ENCODE measurements at places on chromosomes 3 and 15.

- DNase-seq = no peak
Observed at GRCh38 chr3:95459706-95460105, 1354.7 kb upstream of the EPHA6 start.

- no peak for DNase-seq
Observed at GRCh38 chr3:142839831-142840230, 49.1 kb downstream of the PCOLCE2 start.

- DNase-seq = no peak
Observed at GRCh38 chr15:42693942-42694341, 43.0 kb downstream of the CDAN1 start.

DNA sequence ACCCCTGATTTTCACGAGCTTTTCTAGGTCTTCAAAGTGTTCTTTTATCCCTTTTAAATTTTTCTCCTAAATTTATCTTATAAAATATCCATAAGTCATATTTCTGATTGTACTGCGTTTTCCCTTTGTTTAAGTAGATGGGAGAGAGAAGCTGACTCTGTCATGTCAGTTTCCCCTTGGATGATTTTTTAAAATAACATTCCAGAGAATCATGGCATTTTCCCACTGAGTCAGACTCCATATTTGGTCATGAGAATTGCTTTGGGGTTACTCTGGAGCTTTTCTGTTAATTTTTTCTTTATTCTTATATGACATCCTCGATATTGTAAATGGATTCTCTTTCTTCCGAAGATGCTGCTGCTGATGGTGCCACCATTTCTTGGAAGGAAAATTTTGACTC, 28.6 kb upstream of the UMPS start:
- DNase-seq = no peak

DNA sequence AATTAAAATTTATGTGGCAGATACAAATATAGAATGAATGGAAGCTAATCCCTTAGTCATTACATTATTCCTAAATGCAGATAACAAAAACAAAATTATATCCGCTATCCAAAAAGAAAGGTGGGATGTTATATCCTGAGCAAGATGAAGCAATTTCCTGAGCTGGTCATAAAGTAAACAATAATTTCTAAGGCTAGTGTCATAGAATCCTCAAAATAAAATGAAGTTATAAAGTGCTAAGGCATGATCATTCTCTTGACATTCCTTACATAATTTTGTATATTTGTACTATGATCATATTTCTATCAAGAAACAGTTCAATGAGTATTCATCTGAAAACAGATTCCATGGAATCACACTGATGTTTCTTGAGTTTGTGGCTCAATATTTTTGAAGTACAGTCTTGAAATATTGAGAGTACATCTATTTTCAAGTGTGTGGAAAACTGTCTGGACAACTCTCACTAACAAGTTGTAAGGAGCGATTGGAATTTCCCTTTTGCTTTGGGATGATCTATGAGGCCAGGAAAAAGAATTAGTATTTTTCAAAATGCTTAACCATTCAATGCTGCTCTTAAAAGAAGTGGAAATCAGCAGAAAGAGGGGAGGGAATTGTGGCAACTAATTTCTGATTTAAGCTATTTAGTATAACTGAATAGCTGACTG, 92.4 kb downstream of the ABI3BP start:
- DNase-seq = no peak
